CD4-positive, alpha-beta T cell treated with Interleukin-17A for 1 hour (primary cell): ENCODE measurements at places on chromosomes 12 and 14.

- DNase-seq, result no peak
Measured at GRCh38 chr12:117501076-117501869, 139.8 kb upstream of the NOS1 start.

DNA sequence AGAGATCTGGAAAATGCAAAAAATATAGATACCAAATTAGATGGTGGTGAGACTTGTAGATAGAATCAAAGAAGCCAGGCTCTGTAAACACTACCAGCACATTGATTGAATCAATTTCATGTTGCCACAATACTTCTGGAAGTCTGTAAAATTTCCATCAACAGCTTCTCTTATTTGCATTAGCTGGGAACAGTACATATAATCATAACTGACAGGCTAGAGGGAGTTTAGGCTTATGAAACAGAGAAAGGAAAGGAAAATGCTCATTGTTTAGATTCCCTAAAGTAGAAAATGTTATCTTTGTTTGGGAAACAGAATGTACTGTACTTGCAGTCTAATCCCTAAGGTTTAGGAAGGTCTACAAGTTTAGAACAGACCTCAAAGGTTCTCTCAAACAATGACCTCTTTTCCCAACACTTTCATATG is 335.2 kb downstream of the CEP128 start:
- DNase-seq, result no peak

DNA sequence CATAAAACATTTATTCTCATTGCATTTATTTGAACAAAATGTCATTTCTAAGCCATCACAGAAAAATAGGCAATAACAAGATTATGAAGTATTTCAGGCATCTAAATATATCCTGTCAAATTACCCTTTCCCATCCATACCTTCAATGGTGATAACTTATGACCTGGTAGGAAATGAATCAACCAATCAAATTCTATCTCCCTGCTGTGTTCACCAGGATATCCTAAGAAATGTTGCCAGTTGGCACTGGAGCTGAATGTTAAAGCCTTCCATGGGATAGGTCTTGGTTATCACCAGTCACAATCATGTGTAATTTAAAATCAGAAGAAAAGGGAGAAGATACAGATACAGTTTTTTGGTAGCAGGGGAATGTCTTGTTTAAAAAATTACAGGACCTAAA is 23.7 kb downstream of the BMP4 start:
- no peak for DNase-seq

- DNase-seq, result no peak
Measured at GRCh38 chr12:66280561-66280960, 21.7 kb upstream of the HELB start.

DNA sequence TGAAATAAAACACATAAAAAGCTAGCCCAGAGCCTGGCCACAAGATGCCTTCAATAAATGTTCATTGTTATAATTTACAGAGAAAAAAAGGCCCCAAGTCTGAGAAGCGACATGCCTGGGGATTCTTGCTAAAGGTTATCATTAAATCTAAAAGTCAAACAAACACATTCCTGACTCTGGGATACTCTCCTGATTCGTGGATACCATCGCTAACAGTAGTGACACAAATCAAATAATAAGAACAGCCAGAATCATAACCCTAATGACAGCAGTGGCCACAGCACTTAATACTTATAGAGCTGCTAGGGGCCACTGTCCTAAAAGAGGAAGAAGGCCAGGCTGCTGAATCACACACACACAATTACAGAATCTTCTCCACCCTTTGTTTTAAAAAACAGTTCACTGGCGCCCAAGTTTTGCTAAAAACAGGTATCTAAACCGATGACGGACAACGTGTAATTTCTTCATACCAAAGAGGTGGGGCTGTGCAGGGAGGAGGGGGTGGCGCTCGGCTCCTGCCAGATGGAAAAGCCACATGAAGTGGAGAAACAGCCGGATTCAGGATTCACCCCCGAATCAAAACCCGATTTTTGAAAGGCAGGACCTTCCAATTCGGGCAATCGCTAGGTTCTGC is 1.2 kb downstream of the CLIP1 start:
- no peak for DNase-seq
